ENCODE measurements at places on chromosomes 7 and 10.
A peak's percentile ranks its signal among the peaks of the same experiment; 100 is the strongest.

DNA sequence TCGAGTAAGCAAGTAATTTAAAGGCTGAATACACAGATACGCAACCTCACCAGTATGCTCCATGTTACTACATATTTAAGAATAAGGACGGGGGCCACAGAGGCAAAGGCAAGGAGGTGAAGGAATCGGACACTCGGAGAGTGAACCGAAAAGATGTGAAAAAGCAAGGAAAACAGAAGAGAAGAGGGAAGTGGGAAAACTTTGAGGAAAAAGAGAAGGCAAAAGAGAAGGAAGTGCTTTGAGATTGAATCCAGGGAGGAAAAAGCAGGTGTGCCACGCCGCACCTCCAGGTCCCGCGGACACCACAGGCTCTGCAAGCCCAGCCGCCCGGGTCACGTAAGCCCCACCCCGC lies 367 bp upstream of the AVL9 start:
- DNase-seq: no peak

GRCh38 chr7:50359995-50360925 lies 55.7 kb downstream of the IKZF1 start:
- DNase-seq: peak; percentile 48

- no peak for DNase-seq
These were observed 1.0 kb upstream of the VENTX start for GRCh38 chr10:133236401-133237240.

DNA sequence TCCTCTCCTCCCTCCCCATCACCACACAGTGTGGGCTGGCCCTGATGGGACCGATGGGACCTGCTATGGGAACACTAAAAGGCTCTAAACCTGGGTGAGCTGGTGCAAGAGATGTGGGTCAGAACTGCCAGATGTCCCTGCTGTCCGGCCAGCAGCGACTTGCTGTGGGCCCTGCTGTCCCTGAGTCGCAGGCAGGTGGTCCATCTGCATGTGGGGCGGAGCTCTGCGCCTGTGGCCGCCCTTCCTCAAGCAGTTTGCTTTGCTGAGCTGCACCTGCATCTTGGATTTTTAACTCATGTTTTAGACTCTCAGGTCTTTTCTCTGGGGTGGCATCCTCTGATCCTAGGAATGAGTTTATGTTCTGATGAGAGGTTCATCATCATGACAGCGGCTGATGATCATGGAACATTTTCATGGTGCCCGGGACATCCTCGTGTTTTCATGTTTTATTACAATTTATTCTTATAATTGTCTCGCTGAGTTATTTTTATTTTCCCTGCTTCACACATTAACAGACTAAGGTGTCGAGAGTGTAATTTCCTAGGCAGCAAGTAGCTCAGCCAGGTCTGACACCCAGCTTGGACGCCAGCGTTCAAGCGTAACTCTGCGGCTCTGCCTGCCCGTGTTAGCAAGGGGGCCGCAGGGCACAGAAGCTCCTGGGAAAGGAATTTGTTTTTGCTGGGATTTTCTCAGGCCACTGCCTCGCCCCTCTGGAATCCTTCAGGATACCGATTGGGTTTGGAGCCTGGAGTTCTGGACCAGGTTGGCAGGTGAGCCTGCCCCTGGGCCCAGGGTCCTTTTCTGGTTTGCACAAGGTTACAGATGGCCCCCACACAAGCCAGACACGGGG lies 615.2 kb upstream of the FOXK1 start:
- DNase-seq: no peak

GRCh38 chr7:123836656-123837055 lies 8.3 kb upstream of the HYAL4 start:
- DNase-seq: no peak

DNA sequence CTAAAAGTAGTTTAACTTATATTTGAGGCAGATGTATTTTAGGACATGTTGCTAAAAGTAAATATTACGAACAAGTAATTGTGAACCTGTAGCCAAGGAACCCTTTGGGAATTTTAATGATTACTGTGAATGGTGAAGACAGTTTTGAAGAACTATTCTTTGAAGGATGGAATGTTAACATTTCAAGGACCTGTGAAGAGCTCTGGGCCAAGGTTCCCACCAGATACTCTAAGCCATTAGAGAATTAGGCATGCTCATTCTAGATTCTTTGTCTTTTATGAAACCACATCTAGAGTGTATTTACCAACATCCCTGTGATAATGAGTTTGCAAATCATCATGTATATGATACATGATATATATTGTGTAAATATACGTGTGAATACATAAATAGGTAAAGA lies 99.8 kb downstream of the SEPTIN7 start:
- no peak for DNase-seq

- no peak for DNase-seq
These were observed 21.7 kb upstream of the SEC61A2 start for GRCh38 chr10:12107781-12108180.

DNA sequence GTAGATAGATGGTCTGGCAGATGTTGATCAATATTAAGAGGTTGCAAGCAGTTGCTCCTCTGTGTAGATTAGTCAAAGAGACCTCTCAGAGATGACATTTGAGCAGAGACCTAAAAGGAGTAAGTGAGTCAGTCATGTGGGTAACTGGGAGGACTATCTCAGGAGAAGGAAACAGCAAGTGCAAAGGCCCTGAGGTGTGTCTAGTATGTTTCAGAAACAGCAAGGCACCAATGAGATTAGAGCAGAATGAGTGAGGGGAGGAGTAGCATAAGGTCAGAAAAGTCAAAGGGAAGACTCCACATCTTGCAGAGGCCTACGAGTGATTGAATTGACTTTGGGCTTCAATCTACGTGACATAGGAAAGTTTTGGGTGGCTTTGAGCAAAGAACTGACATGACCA lies 89.8 kb upstream of the COL1A2 start:
- DNase-seq: no peak

- DNase-seq: no peak
These were observed 29.8 kb downstream of the DIP2C start for GRCh38 chr10:659688-660141.

GRCh38 chr7:55508221-55509011 lies 63.9 kb downstream of the VOPP1 start:
- no peak for DNase-seq

DNA sequence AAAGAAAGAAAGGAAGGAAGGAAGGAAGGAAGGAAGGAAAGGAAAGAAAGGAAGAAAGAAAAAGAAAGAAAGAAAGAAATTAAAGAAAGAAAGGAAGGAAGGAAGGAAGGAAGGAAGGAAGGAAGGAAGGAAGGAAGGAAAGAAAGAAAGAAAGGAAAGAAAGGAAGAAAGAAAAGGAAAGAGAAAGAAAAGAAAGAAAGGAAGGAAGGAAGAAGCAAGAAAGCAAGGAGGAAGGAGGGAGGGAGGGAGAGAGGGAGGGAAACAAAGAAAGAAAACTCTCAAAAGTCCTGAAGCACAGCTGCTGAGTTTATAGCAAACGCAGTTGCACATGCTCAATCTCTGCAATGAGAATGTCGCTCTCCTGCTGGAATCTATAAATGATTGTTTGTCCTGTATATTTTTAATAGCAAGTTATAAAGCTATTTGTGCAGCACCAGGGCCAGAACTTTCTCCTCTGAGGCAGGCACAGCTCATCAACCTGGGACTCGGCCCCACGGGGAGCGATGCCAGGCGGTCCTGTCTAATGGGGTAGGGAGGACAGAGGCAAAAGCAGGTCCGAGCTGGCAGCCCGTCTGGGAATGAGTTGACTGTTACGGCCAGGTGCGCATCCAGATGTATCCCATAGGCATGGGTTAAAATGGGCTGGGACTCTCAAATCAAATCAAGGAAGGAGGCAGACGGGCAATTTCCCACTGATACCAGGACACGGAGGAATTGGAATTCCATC lies 118.0 kb upstream of the PFKP start:
- no peak for DNase-seq

- DNase-seq: no peak
These were observed 19.1 kb upstream of the FAM53B start for GRCh38 chr10:124763267-124763666.

DNA sequence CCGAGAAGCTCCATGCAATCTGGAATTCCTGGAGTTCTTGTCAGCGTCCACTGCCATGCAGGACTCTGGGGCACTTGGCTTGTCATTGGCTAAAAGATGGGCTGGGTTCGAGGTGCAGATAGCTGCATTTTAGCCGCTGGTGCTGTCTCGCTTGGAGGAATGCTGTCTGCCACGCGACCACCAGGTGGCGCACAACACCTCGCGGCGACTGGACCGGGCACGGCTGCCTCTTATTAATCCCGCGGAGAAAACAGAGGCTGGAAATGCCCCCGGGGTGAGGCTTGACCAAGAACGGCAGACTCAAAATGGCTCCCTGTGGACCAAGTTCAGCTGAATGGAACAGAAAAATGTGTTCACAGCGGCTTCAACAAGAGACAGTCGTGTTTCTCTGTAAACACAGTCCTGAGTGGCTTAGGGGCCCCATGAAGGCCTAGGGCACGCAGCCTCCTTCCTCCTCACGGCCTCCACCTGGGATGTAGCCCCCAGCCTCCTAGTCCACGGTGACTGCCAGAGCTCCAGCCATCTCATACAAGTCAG lies 46.2 kb downstream of the AOC1 start:
- peak; percentile 62 for DNase-seq

DNA sequence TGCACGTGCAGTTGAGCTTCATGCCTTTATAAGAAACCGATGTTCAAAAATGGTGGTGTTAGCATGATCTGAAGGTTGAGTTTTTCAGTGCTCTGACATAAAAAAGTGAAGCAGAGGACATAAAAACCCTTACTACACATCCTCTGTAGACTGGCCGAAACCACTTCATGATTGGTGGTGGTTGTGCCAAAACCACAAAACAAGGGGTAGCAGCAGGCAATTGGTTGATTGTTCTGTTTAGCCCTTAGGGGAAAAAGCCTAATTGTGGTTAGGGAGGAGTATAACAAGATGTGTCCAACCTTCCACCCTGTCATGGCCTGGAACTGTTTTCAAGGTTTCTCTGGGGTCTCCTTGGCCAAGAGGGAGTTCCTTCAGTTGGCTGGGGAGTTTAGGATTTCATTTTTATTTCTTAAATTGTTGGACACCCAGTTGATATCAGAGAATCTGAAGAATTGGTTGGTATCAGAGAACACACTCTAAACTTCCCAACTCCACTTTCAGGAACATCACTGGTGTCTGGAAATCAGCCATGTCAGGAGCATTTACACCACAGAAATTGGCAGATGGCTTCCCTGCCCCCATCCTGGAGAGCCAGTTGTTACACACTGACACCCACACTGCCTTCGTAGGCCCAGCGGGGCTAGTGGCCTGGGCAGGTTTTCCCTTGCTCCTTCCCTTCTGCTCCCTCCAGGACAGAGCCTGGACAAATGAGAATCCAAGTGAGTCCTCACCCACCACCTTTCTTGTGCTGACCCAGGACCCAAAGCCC lies 18.8 kb downstream of the MRPS24 start:
- DNase-seq: no peak

- DNase-seq: no peak
These were observed 1.9 kb downstream of the UBN2 start for GRCh38 chr7:139232904-139233303.

GRCh38 chr10:24879861-24880260 lies 72.5 kb downstream of the PRTFDC1 start:
- no peak for DNase-seq

- DNase-seq: no peak
These were observed 65.0 kb downstream of the ZEB1 start for GRCh38 chr10:31383810-31384588.

DNA sequence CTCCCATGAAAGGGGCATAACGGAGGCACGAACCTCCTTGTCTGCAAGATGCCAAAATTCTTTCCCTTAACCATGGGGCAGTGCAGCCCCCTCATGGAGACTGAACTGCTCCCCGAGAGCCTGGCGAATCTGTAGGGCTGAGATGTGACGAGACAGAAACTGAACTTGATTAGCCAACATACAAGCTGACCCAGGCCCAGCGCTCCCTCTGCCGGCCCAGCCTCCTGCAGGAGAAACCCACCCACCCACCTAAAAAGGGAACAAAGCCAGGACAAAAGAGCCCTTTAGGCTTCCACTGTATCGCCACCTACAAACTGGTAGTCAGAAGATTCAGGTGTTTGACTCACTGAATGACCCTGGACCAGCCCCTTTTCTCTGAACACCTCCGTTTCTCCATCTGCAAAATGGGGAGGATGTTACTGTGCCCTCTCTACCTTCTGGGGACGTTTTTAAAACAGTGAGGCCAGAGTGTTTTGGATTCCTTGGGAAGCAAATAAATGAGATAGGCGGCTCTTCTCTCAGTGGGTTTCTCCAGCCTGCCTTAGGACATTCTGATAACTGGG lies 58.4 kb downstream of the C10orf105 start:
- no peak for DNase-seq

GRCh38 chr10:132627666-132628531 lies 90.3 kb downstream of the INPP5A start:
- DNase-seq: no peak

GRCh38 chr10:75079436-75080083 lies 31.9 kb upstream of the SAMD8 start:
- no peak for DNase-seq
